GM04504 (cell line): ENCODE measurements at places on chromosomes 7 and 10.

GRCh38 chr7:30479202-30480120, 877 bp upstream of the NOD1 start:
- no peak for DNase-seq

- no peak for DNase-seq
These were observed 80.4 kb upstream of the SFMBT2 start for GRCh38 chr10:7491230-7491629.

- no peak for DNase-seq
These were observed 553 bp downstream of the DNAJC30 start for GRCh38 chr7:73682745-73683055.

- no peak for DNase-seq
These were observed 13.1 kb downstream of the HSPA12A start for GRCh38 chr10:116729243-116729642.

DNA sequence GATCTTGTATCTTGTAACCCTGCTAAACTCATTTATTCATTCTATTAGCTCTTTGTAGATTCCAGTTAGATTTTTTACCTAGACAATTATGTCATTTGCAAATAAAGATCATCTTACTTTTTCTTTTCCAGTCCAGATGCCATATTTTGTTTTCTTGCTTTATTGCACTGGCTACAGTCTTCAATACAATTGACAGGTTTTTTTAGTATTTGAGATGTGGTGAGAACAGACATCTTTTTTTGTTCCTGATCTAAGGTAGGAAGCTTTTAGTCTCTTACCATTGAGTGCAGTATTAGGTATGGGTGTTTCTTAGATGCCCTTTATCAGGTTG, 12.1 kb downstream of the SPRN start:
- DNase-seq = no peak

- no peak for DNase-seq
These were observed 29.3 kb downstream of the PRSS2 start for GRCh38 chr7:142800088-142800487.

DNA sequence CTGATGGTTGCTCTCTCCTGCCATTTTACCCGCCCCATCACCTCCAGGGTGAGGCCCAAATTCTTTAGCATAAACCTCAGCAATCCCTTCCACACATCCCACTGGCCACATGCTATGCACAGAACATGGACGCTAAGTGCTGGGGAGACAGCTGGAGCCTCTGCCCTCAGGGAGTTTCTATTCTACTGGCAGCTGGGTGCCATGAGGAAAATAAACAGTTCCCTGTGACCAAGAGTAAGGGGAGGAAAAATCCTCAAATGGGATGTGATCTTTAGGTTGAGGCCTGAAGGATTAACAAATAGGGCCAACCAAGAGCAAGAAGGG, 1.2 kb downstream of the PARP12 start:
- DNase-seq = no peak

DNA sequence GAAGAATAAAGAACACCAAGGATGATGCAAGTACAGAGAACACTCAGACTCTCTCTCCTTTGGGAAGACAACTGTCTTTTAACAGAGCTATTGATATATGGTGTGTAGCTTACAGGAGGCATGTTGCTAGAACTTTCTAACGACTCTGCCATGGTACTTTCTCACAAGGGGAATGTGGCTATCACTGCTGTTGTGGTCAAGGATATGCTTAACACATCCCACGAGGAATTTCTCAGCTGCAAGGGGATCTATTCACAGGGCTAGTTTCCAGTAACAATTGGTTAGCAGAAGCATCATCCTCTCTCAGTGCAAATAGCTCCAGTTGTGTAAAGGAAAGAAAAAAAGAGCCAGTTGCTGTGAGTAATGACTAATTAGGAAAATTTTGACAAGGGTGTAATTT, 826.0 kb downstream of the SORCS1 start:
- no peak for DNase-seq

GRCh38 chr7:102981451-102981850, 68.7 kb downstream of the LRRC17 start:
- no peak for DNase-seq

GRCh38 chr10:46558392-46559185, 2.1 kb upstream of the GPRIN2 start:
- DNase-seq = no peak

DNA sequence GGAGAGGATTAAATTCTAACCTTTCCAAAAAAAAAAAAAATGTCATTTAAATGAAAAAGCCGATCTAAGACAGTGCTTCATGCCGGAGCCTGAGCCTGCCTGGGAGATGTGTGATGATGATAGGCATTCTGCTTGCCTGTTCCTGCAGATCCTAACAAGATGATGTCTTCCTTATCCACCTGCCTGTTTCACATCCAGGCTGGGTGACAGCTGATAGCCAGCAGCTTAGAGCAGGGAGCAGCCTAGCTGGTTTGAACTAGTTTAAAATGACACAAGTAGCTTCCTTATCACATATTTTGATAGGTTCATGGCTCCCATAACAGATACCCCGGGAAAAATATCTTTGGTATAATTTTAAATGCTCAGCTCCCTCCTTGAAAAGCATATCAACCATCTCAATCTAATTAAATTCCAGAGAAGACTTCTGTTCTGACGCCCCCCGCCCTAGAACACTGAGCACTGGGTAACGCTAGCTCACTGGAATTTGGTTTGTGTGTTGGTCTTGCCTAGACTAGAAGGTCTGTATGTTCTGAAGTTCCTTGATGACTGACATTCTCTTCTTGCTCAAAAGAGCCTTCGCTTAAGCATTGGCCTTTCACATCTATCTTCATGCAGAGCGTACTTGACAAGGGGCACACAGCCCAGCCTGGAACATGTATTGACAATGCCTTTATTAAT, 96.9 kb upstream of the FGFR2 start:
- no peak for DNase-seq

GRCh38 chr10:109456566-109457301, 466.6 kb downstream of the XPNPEP1 start:
- no peak for DNase-seq

DNA sequence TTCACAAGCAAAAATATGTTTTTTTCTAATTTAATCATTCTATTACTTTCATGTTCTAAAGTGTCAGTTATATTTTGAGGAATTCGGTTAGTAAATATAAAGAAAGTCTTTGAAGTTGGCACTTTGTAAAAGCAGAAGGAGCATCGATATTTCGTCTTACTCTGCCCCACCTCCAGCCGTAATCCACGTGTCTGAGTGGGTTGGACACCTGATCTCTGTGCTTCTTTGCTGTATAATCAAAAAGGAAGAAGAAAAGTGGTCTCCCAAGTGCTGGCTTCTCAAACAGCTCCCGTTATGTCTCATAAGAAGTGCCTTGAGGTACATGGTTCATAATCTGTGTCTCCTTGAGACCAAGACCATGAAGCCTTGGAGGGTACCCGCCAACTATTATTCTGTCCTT, 19.8 kb downstream of the PRKAR2B start:
- DNase-seq = no peak

- no peak for DNase-seq
These were observed 5.8 kb downstream of the TWIST1 start for GRCh38 chr7:19111474-19112273.

DNA sequence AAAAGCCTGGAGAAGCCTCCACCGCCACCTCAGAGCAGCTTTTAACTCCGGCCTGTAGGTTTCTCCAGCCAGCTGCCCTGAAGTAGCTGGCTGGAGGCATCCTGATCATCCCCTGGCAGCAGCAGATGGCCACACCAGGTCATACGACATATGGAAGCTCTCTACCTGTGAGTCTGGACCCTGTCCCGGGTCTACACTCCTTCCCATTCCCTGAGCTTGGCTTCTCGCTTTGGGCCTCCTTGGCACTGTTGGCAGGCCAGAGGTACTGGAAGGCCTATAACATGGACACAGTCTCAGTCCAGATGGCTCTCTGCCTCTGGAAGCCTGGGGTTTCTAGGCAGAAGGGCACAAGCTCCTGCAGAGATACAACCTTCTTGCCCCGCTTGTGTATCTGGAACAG, 43.5 kb upstream of the TRIM8 start:
- DNase-seq = no peak

DNA sequence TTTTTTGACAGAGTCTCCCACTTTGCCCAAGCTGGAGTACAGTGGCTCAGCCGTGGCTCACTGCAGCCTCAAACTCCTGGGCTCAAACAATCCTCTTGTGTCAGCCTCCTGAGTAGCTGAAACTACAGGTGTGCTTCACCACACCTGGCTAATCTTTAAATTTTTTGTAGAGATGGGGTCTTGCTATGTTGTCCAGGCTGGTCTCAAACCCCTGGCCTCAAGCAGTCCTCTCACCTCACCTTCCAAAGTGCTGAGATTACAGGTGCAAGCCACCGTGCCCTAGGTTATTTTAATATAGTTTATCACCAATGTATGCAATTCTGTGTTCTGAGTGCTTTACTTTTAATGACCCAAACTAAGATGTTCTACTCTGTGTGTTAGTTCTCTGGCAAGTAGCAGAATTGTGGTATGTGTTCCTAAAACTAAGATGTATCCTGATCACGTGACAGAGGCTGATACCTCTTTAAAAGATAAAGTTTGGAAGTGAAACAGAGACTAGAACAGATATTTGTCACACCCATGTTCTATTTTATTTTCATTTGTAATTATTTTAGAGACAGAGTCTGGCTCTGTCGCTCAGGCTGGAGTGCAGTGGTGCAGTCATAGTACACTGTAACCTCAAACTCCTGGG, 22.1 kb upstream of the PFKFB3 start:
- no peak for DNase-seq

DNA sequence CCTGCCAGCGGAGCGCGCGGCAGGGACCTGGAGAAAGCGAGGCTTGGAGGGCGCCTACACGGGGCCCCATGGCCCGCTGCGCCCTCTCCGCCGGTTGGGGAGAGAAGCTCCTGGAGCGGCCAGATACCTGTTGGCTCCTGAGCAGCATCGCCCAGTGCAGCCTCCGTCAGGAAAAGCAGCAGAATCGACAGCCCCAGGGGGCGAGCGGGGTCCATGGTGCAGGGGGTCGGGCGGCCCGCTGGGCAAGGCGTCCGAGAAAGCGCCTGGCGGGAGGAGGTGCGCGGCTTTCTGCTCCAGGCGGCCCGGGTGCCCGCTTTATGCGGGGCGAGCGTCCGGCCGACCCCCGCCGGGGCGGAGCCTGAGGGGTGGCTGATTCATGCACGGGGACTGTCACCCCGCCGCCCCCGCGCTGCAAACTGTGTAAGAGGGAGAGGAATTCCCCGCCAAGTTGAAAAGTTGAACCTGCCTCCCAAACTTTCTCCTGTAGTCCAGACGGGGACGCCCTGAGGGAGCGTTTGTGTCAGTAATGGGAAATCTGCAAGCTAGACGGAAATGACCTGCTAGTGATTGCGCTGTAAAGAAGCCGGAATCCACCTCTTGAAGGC, at the start of gene TFPI2:
Gene TFPI2 (minus strand): TSS at position 290 of the 605 bp plus-strand sequence. CDS start 75 bp downstream, at position 215.
- no peak for DNase-seq

DNA sequence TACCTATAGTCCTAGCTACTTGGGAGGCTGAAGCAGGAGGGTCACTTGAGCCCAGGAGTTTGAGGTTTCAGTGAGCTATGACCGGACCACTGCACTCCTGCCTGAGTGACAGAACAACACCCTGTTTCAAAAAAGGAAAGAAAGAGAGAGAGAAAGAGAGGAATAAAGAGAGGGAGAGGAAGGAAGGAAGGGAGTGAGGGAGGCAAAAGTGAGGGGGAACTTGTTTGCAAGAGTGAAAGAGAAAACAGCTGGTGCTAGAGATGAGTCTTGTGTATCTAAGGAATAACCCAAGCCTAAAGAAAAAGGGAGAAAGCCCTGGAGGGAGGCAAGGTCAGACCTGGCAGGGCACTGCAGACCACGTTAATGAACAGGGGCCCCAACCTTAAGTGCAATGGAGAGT, 4.8 kb upstream of the NT5C2 start:
- no peak for DNase-seq
